Activated naive CD8-positive, alpha-beta T cell treated with anti-CD3 and anti-CD28 coated beads for 36 hours (primary cell): ENCODE measurements at places on chromosomes 1 and 21. TPM values are rescaled to one million over a fixed set of nuclear protein-coding genes. Genes with fewer than 3 reads are reported as not detected.

DNA sequence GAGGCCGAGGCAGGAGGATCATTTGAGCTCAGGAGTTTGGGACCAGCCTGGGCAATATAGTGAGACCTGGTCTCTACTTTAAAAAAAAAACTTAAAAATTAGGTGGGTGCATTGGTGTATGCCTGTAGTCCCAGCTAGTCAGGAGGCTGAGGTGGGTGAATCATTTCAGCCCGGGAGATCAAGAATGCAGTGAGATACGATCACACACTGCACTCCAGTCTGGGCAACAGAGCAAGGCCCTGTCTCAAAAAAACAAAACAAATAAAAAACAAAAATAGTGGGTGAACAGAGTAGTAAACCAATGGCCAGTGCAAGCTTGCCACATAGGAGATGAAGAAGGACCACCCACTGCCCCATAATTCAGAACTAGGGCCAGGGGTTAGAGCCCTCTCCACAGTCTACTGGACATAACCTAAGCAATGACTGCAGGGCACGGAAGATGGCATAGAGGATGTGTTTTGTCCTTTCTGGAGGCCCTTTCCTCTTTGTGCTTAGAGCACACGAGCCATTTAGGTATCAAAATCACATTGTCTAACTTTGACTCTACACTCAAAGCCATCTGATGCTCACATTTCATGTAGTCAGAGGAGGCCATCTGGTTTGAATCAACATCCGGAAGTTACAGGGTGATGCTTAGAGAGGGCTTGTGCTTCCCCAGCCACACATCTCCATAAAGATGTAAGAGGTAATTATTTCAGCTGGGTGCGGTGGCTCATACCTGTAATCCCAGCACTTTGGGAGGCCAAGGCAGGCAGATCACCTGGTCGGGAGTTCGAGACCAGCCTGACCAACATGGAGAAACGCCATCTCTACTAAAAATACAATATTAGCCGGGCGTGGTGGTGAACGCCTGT is 12.6 kb downstream of the CD2 start:
- DNase-seq = no peak

DNA sequence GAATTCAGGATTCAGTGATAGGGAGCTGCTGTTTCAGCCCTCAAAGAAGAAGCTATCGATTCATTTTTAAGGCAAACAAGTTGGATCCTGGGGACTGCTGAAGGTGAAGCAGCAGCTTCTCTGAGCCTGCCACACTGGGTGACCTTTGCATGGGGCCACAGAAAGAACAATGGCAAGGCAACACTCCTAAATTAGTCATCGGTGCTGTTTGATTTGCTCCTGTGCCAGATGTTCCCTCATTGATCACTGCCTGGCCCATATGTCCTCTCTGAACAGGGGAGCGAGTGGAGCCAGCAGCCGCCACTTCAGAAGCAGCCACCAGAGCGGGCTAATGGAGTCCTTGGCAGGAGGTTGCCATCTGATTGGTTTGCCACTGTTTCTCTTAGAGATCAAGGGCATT is 391.5 kb downstream of the NTNG1 start:
- DNase-seq = no peak

GRCh38 chr1:157870490-157870889 is 28.9 kb upstream of the CD5L start:
- DNase-seq = no peak

DNA sequence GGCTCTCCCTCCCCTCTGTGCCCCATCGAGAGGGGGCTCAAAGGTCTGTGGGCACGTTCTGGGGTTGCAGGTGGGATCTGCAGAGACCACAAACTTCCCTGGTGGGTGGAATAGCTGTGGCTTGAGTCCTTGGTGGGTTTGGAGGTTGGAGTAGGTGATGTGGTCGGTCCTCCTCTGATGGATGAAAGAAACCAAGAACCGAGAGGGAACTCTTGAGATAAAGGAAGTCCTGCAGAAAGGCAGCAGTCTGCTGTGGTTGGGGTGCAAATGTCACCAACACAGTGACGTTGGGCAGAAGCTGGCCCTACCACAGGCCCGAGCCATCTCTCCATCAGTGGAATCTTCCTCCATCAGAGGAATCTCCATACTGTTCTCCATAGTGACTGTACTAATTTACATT is 171.8 kb downstream of the FCRL5 start:
- no peak for DNase-seq

DNA sequence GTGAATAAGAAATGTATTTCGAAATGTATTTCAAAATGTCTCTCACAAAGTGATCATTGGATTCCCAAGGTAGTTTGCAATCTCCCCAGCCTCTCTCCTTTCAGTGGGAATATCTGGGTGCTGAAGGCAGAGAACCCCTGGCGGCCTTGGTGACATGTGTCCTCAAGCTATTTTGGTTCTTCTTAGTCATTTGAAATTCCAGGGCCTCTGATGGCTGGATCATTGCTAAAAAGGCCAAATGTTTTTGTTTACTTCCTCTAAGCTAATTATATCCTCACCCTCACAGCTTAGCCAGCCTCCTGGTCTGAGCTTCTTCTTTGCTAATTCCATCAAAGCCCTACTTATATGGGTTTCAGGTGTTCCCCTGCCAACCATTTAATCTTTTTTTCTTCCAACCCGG is 71.2 kb downstream of the LRRC40 start:
- no peak for DNase-seq

- DNase-seq = no peak
Measured at GRCh38 chr1:88399690-88400089, 284.4 kb upstream of the PKN2 start.

GRCh38 chr1:11746092-11746491 is 10.2 kb downstream of the AGTRAP start:
- DNase-seq = no peak

GRCh38 chr21:40118527-40118926 is 251.3 kb downstream of the PCP4 start:
- no peak for DNase-seq

- no peak for DNase-seq
Measured at GRCh38 chr21:27803571-27803970, 836.7 kb upstream of the ADAMTS5 start.

The KIF17 gene
- not detected for total RNA-seq

The ALG6 gene
- 17.8 TPM for total RNA-seq

The LIPI gene
- not detected for total RNA-seq

The LRRC39 gene
- 0.40 TPM for total RNA-seq

The HPDL gene
- total RNA-seq = 51.8 TPM

The MPL gene
- total RNA-seq = not detected

The ANGPTL1 gene
- total RNA-seq = not detected

The RBM8A gene
- total RNA-seq = 349 TPM
